ENCODE measurements at places on chromosomes 1 and 21.

DNA sequence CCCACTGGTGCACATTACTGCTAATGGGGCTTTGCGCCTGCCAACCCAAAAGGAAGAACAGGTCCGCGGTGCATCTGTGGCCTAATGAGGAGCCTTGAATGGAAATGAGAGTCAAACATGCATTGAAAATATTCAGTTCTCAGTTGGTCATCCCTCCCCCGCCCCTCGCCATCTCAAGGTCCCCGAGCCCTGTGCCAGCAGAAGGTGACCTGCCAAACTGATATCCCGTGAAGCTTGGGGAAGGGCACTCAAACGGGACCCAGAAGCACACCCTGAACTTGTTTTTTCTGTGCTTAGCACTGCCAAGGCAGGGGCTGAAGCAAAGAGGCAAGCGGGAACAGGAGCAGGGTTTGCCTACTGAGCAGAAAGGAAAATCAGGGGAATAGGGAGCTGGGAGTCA, 67.9 kb upstream of the ZNF648 start:
- no peak for DNase-seq

DNA sequence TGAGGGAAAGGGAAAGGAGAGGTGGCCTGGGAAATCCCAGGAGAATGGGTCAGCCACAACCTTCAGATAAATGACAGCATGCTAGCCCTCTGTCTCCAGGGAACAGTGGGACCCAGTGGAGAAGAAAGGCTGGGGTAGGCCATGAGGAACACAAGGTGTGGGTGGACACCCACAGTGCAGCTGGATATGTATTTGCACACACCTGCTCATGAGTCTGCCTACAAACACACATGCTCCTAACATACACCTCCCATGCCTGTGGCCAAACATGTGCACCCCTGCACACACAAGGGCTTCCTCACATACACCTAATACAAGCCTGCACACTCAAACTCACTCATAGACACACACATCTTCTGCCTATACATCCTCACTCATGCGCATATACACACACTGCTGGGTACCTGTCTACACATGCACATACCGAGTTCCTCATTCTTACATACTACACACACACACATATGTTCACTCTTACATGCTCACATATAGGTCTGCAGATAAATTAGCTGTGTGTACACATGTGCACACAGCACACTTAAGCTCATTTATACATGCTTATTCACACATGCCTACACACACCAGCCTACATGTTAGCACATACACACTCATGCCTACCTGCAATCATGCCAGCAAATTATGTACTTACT, 3.6 kb downstream of the C1orf216 start:
- no peak for DNase-seq

GRCh38 chr1:7786795-7787194, 2.7 kb downstream of the PER3 start:
- DNase-seq = no peak

- no peak for DNase-seq
These were observed 23.8 kb upstream of the COL18A1 start for GRCh38 chr21:45381036-45381787.

DNA sequence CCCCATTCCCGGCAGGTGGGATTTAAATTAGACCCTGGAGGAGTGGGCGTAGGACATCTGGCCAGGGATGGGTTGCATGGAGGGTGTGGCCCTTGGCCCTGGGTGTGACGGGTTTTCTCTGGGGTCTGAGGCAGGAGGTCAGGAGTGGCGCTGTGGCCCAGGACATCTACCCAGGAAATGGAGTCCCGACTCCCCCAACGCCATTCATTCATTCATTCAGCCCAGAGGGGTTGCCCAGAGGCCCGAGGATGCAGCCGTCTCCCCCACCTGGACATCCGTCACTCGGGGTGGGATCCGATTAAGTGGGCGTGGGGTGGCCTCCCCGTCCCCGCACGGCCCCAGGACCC, 663 bp downstream of the ATP13A2 start:
- no peak for DNase-seq

DNA sequence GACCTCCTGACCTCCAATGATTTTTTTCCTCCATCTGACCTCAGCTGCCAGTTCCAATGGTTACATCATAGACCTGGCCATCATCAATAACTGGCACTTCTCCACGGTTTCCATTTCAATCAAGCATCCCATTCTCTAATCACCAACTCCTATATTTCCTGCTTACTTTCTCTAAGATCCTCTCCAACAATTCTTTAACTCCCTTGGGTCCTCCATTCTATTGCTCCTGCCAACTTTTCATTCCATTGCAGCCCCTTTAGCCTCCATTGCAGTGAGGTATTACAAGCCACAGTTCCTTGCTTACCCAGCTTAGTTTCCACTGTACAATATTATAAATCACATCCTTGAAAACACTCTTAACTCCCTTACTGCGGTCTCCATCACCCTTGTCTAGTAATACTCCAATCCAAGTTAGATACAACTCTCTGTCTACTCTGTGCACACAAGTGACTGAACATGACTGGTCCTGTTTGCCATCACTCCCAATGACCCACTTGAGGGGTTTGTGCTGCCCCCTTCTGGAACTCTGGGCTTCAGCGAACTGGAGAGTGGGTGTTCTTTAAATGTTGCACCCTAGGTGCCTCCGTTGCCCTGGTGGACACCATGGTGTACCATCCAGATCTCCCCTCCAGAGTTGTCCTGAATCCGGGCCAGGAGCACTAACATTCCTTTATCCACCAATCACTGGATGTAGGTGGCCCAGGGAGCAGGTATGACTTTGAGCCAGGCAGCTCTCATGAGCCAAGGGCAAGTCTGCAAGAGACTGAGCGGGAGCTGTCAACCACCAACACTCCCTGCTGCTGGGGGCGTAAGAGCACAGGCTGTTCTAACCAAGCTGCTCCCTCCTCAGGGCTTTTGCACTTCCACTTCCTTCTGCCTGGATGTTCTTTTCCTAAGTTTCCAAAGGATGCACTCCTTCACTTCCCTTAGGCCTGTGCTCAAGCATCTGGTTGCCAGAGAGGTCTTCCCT, 3.7 kb upstream of the FNDC7 start:
- DNase-seq = peak; percentile 35

- no peak for DNase-seq
These were observed 69.2 kb downstream of the LMX1A start for GRCh38 chr1:165287329-165287728.

DNA sequence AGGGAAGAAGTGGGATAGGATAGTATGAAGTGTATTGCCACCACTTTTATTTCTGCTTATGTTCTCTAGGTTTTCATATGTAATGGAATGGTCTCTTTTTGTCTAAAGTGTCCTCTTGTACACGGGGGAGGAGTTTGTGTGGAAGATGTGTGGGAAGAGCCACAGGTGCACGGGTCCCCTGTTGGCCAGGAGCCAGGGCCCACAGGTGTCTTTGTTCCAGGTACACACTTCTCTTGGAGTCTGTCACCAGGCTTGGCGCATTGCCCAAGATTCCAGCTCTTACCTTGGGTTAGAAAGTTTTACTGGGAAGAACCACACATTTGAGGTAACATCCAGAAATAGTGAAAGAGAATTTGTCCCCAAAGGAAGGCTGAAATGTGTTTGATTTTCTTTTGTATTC, 10.5 kb downstream of the TENT5C start:
- DNase-seq = no peak

DNA sequence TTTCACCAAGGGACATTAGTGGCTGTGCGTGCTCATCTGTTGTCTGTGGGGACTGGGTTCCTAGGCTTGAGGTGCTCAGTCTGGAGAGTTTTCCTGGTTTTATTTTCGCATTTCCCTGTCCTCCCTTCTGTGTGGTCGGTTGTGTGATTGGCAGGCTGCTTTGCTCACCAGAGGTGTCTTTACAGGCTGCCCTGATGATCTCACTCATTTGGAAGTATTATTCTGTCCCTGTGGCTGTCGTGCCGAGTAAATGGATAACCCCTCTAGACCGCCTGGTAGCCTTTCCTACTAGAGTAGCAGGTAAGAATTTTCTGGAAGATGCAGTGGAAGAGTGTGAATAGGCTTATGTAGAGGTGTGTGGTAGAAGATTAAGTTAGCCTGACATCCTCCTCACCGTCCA, 44.1 kb upstream of the HMGN1 start:
- no peak for DNase-seq

DNA sequence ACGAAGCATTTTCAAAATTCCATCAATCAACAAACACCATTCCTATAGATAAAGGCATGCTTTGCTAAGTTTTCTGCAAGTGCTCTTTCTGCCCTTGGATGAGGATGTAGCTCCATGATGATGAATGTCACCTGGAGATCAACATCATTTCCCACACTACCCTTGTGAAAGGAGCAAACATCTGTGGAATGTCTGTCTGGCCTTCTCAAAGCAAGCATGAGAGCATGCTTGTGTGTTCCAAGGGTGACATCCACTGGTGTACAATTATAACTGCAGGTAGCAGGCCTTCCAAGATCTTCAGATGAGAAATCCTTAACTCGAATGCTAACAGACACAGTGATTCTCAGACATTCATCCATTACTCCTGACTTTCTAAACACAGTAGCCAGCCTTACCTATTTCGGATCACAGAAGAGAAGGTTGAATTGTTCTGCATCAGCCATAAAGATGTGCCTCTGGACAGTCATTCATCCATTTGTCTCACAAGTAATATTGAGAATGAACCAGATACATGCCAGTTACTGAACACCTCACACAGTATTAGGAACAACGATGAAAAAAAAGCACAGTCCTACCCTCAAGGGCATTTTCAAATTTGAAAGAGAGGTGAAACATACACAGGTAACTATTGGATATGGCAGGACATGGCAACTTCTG, 162.4 kb downstream of the TPR start:
- no peak for DNase-seq

DNA sequence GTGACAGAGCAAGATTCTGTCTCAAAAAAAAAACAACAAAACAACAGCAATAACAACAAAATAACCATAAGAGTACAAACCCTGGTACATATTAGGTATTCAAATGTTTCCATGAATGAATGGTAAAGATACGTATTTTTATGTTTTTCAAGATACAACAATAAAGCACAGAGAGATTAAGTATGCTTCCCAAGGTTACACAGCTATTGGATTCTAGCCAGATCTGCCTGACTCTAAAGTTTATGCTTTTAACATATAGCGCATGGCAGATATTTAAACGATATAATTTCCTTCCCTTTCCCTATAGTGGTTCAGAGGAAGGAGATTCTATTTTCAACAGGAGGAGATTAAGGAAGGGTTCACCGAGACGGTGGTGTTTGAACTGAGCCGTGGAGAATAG, 25.5 kb downstream of the RNU5D-1 start:
- no peak for DNase-seq

GRCh38 chr1:220135755-220136154, 41.8 kb downstream of the IARS2 start:
- no peak for DNase-seq

DNA sequence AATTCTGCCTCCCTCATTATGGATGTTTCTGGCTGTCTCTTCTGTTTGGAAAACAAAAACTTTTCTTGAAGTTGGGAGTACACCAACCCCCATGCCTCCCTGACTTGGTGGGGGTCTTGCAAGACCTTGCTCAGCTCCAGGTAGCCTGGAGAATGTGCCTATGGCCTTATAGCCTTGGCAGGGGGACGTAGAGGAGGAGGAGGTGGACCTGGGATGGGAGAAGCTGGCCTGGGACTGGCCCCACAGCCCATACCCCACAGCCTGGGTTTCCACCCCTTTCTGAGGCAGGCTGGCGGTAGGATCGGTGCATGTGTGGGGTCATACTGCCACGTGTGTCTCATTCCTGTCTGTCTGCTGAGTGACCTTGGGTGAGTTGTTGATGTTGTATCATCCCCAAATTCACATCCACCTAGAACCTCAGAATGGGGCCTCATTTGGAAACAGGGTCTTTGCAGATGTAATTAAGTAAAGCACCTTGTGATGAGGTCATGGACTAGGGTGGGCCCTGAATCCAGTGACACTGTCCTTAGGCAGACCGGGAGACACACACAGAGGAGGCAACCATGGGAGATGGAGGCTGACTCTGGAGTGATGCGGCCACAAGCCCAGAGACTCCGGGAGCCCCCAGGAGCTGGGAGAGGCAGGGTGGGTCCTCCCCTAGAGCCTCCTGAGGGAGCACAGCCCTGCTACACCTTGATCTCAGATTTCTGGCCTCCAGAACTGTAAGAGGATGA, 18.5 kb downstream of the OBSCN start:
- DNase-seq = no peak

DNA sequence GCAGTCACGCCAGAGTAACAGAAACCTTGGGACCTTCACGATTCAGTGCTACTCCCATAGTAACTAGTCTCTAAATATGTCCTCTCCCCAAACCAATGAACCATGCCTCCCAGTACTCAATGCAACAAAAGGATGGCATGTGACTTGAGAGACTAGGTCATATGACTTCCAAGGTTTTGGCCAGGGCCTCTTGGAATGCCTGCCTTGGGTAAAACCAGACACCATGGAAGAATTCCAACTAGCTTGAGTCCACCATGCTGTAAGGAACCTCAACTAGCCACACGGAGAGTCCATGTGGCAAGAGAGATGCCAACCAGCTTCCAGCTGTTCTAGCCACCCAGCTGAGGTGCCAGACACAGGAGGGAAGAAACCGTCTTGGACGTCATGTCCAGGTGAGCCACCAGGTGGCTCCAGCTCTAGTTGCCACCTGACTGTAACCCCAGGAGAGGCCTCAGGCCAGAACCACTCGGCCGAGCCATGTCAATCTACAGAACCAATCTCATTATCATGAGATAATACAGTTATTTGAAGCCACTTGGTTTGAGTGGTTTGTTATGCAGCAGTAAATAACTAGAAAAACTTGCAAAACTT, 115.0 kb downstream of the SYF2 start:
- DNase-seq = no peak
